ENCODE measurements at places on chromosomes 13 and 19.

GRCh38 chr13:23915308-23915707, 18.0 kb upstream of the C1QTNF9B start:
- DNase-seq = no peak

- no peak for DNase-seq
Measured at GRCh38 chr13:43988302-43988701, 108.6 kb downstream of the LACC1 start.

DNA sequence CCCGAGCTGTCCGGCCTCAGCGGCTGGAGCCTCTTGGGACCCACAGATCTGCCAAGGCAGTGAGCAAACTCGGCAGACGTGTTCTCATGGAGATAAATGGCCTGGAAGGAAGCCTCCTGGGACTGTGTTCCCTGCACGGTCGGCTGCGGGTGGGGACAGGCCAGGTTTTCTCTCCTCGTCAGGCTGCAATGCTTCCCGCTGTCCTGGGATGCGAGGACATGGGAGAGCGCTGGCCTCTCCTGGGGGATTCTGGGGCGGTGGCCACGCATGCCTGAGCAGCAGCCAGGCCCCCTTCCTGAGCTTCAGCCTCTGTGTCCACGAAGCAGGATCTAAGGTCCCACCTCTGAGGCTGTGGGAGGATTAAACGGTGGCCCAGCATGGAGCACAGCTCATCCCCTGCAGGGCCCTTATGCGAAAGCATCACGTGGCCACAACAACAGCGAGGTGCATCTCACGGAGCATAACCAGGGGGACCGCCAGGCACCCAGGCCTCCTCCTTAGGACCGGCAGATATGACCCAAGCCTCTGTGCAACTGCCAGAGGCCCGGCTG, 21.2 kb upstream of the C13orf46 start:
- no peak for DNase-seq

DNA sequence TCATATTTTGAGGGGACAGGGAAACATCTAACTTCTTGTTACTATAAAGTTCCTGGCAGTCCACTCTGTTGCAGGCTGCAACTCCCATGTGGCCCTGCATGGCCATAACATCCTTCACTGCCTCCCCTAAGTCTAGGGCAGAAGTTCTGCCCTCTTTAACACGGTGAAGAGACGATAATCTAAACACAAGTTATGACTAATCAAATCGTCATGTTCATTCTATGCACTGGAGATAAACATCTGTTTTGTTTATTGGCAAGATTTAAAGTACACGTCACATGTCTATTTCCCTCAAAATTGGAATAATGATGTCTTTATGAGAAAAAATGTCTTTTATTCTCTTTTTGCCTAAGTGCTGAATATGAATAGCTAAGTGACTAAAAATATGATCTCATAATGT, 1629.4 kb downstream of the PCDH9 start:
- no peak for DNase-seq

- peak; percentile 6 for DNase-seq
Measured at GRCh38 chr13:112690283-112690929, 568 bp downstream of the ATP11A start.

GRCh38 chr13:32001769-32002168, 29.8 kb upstream of the FRY start:
- no peak for DNase-seq

DNA sequence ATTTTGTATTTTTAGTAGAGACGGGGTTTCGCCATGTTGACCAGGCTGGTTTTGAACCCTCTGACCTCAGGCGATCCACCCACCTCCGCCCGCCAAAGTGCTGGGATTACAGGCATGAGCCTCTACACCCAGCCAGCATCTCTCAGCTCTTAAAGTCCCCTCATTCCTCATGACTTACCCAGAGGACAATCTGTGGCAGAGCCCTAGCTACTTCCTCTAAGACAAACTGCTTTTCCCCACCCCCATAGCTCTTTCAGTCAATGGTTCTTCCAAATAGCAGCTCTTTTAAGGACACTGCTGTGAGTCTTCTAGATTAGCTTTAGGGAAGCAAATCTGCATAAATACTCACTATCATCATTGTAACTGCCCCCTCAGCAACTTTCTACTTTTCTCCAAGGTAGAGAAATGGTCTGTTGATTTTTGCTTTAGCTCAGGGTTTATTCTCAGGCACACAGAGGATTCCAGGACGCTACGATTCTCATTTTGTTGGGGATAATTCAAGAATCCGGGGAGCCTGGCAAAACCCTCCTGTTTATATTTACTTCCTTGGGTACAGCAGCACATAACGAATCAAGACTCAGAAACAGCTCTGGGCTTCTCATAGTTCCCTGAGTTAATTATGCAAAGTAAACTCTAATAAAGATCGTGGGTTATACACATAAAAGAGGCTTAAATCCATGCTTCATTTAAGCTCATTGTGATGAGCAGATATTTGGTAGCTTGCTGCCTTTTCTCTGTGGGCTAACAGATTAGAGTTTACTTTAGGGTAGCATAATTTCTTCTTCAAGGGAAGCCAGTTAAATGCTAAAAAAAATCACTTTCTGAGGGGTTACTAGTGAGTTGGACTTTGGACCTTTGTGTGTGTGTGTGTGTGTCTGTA, 357.4 kb downstream of the TDRD3 start:
- DNase-seq = no peak

Data from CD8-positive, alpha-beta T cell (primary cell).